Stimulated activated CD8-positive, alpha-beta memory T cell treated with anti-CD3 and anti-CD28 coated beads, Interleukin-15, amount 100 ng/mL, for 1 hour (primary cell): ENCODE measurements at places on chromosomes 3 and 15.

DNA sequence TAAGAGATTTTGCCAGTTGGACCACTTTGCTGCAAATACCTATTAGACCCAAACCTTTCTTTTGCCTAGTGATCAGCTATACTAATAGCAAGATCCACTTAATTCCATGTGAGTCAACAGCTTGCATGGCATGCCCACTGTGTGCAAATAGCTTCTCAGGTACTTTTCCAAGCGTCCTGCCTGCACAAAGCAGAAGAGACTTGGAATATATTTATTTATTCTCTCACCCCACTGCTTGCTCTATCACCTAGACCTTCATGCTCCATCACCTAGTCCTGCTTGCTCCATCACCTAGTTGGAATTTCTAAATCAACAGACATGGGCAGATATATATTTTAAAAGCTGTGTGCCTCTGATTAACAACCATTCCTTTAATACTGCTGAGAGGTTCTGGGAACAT lies 47.6 kb downstream of the MBNL1 start:
- DNase-seq, result no peak

DNA sequence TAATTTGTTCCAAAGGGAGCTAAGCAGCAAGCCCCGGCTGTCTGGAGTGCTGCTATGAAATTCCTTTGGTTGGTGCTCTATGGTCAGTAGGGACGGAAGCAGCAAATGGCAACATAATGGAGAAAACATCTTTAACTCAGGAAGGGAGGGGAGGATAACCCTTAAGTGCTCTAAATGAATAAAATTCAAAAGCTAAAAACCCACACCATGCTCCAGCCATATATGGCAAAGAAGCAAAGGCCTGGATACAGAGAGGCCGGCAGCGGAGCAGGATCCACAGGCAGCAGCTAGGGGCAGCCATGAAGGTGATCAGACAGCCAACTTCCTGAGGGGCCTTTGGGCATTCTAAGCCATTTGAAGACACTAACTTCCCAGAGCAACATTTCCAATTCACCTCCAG lies 38.9 kb downstream of the IL17RD start:
- DNase-seq, result no peak

GRCh38 chr3:141129541-141130011 lies 78.4 kb downstream of the SPSB4 start:
- DNase-seq, result no peak

DNA sequence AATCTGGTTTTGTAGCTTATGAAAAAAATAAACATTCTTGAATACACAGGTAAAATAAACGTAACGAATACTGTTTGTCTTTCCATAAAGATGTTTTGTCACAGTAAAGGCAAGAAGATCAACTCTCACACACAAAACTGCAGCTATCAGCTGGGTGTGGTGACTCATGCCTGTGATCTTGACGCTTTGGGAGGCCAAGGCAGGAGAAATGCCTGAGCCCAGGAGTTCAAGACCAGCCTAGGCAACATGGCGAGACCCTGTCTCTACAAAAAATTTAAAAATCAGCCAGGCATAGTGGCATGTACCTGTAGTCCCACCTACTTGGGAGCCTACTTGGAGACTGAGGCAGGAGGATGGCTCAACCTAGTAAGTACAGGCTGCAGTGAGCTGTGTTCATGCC lies 39.6 kb downstream of the CBLB start:
- no peak for DNase-seq
